ENCODE measurements at places on chromosomes 7 and 10. TPM values are rescaled to one million over a fixed set of nuclear protein-coding genes. Genes with fewer than 3 reads are reported as not detected.

Gene DMBT1
- total RNA-seq = 0.10 TPM

- DNase-seq = no peak
Measured at GRCh38 chr7:90720984-90721760, 125.1 kb downstream of the CDK14 start.

DNA sequence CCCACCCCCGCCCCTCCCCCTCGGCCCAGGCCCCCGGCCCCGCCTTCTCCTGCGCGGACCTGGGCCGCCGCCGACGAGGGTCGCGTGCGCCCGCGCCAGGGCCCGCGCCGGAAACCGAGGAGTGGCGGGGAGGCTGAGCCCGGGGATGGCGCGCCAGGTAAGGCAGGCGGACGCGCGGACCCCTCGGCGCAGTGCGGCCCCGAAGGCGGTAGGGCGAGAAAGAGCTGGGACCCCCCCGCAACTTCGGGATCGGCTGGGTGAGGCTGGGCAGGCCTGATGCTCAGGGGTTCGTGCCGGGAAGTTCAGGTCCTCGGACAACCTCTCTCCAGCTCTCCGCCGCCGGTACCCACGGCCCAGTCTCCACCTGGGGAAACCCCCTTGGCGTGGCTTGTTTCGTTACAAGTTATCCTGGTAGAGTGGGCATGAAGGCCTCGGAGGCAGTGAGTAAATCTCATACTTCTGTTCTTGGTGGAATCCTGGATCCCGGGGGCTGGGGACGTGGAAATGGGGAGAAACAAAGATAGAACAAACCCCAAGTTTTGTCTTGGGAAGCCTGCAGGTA, 58.4 kb downstream of the ZNF467 start:
- DNase-seq = no peak

GRCh38 chr7:115789901-115790300, 240.7 kb downstream of the TFEC start:
- DNase-seq = no peak

Gene MYOZ1
- total RNA-seq = 2.8 TPM

DNA sequence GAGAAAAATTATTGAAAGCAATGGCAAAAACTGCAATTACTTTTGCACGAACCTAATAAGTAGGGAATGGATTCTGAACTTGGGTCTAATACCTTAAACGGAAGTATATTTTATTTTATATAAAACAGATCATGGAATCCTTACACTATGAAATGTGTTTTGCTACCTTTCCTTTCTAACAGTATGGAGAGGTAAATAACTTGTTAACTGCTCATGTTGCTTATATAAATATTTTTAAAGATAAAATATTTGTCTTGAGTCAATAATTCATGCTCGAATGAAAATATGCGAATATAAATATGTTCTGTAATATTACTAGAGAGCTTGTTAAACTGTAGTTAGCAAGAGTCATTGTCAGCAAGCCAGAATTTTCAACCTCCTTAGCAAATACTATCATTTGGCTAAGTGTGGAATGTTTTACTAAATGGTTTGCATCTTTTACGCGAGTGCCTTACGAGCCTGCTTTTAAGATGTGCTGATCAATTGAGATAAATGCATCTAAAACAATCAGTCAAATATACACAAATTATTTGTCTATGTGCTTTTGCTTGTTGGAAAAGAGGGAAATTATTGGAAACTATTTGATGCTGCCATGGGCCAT, 5.9 kb downstream of the GNAT3 start:
- DNase-seq = no peak

DNA sequence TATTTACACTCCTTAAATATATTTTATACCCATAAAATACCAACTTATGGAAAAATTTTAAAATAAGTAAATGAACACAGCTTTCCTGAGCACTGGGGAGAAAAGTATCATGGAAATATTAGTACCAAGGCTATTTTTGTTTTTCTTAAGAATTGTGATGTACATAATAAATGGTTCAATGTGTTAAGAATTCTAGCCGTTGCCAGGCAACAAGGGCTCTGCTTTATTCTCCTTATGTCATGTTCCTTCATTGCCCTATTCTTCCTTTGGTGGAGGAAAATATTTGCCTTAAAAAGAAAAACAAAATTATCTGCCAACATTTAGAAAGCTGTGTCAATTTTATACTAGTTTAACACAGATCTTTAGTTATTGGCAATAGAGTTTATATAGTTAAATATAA, 2.6 kb upstream of the ZPBP start:
- no peak for DNase-seq

Gene SYT15
- total RNA-seq = not detected

All from H7 (cell line).